ENCODE measurements at places on chromosomes 7 and 10. TPM values are rescaled to one million over a fixed set of nuclear protein-coding genes. Genes with fewer than 3 reads are reported as not detected.

DNA sequence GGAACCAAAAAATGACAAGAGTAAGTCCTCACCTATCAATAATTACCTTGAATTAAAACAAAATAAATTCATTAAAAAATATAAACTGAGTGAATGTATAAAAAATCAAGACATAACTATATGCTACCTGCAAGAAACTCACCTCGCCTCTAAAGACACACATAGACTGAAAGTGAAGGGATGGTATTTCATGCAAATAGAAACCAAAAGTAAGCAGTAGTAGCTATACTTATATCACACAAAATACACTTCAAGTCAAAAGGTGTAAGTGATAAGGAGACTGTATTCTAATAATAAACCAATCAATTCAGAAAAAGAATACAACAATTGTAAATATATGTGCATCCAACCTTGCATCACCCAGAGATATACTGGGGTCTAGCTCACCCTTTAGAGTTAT, 332.6 kb downstream of the SH2D4B start:
- H3K4me1 ChIP-seq = no peaks in the 10 kb centered on the region
- no peaks in the 10 kb centered on the region for H3K27me3 ChIP-seq
- H3K4me3 ChIP-seq = no peak overlapping the region

- no peak for DNase-seq
- H3K27ac ChIP-seq = no peak overlapping the region
- H3K27me3 ChIP-seq = no peaks in the 10 kb centered on the region
- no peaks in the 10 kb centered on the region for H3K4me1 ChIP-seq
- no peak overlapping the region for H3K4me3 ChIP-seq
Observed at GRCh38 chr10:107362306-107362705, 197.8 kb upstream of the SORCS1 start.

DNA sequence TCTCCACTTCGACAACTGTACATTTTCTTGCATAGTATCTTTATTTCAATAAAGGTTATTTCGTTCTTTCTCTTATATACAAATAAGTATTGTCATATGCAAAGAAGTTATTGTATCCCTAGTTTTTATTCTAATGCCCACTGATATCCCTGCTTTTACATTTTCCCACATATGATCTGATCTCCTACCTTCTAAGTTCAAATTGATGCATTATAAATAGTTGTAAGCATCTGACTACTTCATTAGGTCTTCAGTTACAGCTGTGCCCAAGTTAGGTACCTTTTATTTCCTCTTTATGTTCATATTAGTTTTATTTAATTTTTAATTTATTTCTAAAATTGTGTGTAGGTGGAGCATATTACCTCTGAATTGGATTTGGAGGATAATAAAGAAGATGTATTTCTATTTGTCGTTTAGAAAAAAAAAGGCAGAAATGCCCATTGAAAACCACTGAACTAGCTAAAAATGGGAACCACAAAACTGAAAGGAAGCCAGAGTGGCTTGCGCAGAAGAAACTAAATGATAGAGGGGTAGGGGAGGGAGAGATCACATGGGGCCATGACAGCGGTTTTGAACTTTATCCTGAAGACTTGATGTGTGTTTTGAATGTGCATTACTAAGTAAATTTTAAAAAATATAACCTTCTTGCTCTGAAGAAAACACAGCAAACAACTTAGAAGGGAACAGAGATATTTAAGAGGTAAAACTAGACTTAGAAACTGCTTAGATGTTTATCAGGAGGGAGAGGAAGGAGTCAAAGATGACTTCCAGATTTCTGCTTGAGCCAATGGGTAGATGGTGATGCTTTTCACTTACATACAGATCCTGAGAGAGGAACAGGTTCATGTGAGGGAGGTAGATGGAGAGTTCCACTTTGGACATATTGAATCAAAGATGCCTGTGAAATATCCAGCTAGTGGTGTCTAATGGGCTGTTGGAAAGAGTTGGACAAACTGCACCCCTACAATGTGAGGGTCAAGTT, 9.3 kb upstream of the ZC3HAV1L start:
- H3K27ac ChIP-seq = peak overlapping the region; percentile 79
- peak overlapping the region; percentile 57 for H3K4me3 ChIP-seq
- peak; percentile 63 for DNase-seq
- no peaks in the 10 kb centered on the region for H3K27me3 ChIP-seq
- H3K36me3 ChIP-seq = peaks cover 81% of the 10 kb centered on the region

GRCh38 chr7:12866207-12866606, 178.8 kb downstream of the ARL4A start:
- H3K4me3 ChIP-seq = no peak overlapping the region
- no peaks in the 10 kb centered on the region for H3K4me1 ChIP-seq
- H3K27ac ChIP-seq = no peak overlapping the region
- DNase-seq = no peak

- no peaks in the 10 kb centered on the region for H3K4me1 ChIP-seq
- no peak overlapping the region for H3K4me3 ChIP-seq
- H3K27ac ChIP-seq = no peak overlapping the region
- DNase-seq = no peak
Observed at GRCh38 chr7:13132314-13132713, 444.9 kb downstream of the ARL4A start.

- no peak overlapping the region for H3K27ac ChIP-seq
- H3K27me3 ChIP-seq = peaks cover 1% of the 10 kb centered on the region
- H3K4me3 ChIP-seq = no peak overlapping the region
- DNase-seq = peak; percentile 45
Observed at GRCh38 chr7:108114117-108114841, 15.9 kb downstream of the LAMB4 start.

DNA sequence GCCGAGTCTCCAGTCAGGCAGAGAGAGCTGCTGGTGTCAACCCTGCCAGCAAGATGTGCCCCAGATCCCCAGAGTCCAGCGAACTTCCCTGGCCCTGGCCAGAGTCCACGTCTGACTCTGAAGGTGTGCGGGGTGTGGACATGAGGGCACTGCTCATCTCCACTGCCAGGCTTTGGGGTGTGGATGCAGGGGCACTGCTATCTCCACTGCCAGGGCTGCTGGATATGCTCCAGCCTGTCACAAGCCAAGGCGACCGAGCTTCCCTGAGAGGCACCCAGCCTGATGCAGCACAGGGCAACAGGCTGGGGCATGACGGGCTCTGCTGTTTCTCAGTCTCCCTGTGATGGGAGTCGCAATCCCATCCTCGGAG, 596.8 kb downstream of the PTPRN2 start:
- no peaks in the 10 kb centered on the region for H3K27me3 ChIP-seq
- DNase-seq = no peak
- no peaks in the 10 kb centered on the region for H3K36me3 ChIP-seq
- no peak overlapping the region for H3K4me3 ChIP-seq

- peaks cover 23% of the 10 kb centered on the region for H3K4me1 ChIP-seq
- no peaks in the 10 kb centered on the region for H3K27me3 ChIP-seq
- DNase-seq = no peak
- peak overlapping the region; percentile 73 for H3K4me3 ChIP-seq
- no peak overlapping the region for H3K27ac ChIP-seq
- H3K36me3 ChIP-seq = no peaks in the 10 kb centered on the region
Observed at GRCh38 chr7:105268056-105268455, 120.7 kb downstream of the SRPK2 start.

- peaks cover 3% of the 10 kb centered on the region for H3K36me3 ChIP-seq
- H3K4me1 ChIP-seq = peaks cover 14% of the 10 kb centered on the region
- no peak overlapping the region for H3K27ac ChIP-seq
- H3K4me3 ChIP-seq = no peak overlapping the region
- no peak for DNase-seq
- no peaks in the 10 kb centered on the region for H3K27me3 ChIP-seq
Observed at GRCh38 chr7:96310110-96310509, 11.8 kb downstream of the SLC25A13 start.

DNA sequence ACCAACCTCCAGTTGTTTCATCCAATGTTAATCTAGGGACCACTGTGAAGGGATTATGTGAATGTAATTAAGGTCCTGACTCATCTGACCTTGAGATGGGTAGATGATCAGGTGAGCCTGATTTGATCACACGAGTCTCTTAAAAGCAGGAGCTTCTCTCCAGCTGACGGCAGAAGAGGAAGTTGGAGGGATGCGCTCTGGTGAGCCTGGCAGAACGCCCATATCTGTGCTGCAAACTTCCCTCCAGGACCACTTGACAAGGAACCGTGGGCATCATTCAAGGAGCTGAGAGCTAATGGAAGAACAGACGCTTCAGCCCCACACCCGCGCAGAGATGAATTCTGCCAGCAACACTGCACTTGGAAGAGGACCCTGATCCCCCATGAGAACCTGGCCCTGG, 642.4 kb downstream of the TNS3 start:
- H3K4me3 ChIP-seq = no peak overlapping the region
- H3K27me3 ChIP-seq = no peaks in the 10 kb centered on the region

GRCh38 chr7:149455175-149455950, 5.5 kb downstream of the ZNF777 start:
- peaks cover 29% of the 10 kb centered on the region for H3K36me3 ChIP-seq
- no peak overlapping the region for H3K4me3 ChIP-seq
- DNase-seq = peak; percentile 16
- H3K27ac ChIP-seq = no peak overlapping the region
- H3K27me3 ChIP-seq = no peaks in the 10 kb centered on the region

- peaks cover 28% of the 10 kb centered on the region for H3K27me3 ChIP-seq
- H3K27ac ChIP-seq = no peak overlapping the region
- no peak for DNase-seq
- H3K36me3 ChIP-seq = no peaks in the 10 kb centered on the region
Observed at GRCh38 chr7:130703851-130704250, 17.5 kb upstream of the TSGA13 start.

GRCh38 chr7:145655666-145656065, 460.9 kb upstream of the CNTNAP2 start:
- H3K36me3 ChIP-seq = no peaks in the 10 kb centered on the region
- DNase-seq = no peak
- H3K27ac ChIP-seq = no peak overlapping the region
- no peaks in the 10 kb centered on the region for H3K4me1 ChIP-seq

GRCh38 chr7:116851175-116851574, 11.2 kb upstream of the CAPZA2 start:
- H3K4me3 ChIP-seq = no peak overlapping the region
- H3K36me3 ChIP-seq = no peaks in the 10 kb centered on the region
- no peak overlapping the region for H3K27ac ChIP-seq
- peaks cover 27% of the 10 kb centered on the region for H3K27me3 ChIP-seq

DNA sequence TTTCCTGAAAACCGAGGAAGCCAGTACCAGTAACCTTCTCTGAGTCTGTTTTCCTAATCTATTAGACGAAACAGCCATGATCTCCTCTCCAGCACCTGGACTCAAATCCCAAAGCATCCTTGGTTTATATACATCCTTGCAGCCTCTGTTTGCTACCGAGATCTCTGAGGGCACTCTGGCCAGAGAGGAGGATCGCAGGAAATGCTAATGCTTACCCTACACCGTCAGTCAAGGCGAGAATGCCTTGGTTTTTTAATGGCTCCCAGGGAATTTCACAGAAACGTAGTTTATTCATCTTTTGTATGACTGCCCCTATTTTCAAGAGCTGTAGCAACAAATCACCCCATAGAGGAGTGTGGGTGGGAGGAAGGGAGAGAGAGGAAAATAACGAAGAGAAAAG, 91.5 kb upstream of the CALN1 start:
- no peak overlapping the region for H3K4me3 ChIP-seq
- no peaks in the 10 kb centered on the region for H3K4me1 ChIP-seq
- no peaks in the 10 kb centered on the region for H3K27me3 ChIP-seq
- H3K27ac ChIP-seq = no peak overlapping the region

DNA sequence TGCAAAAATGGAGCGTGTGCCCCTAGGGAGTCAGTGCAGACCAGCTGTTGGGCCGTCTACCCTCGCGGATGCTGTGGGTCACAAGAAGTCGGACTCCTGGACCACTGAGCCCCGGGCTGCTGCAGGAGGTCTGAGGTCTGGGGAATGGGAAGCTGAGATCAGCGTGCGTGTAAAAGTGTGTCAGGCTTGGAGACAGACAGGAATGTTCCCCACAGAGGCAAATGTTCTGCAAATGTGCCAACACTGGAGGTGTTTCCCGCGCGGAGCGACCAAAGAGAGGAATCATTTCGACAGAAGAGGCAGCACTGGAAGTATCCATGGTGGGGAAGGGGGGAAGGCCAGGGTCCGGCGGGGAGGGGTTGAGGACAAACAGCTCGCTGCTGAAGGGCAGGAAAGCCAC, 643.8 kb upstream of the MGMT start:
- no peaks in the 10 kb centered on the region for H3K4me1 ChIP-seq
- no peak overlapping the region for H3K27ac ChIP-seq
- H3K27me3 ChIP-seq = no peaks in the 10 kb centered on the region
- H3K36me3 ChIP-seq = no peaks in the 10 kb centered on the region

DNA sequence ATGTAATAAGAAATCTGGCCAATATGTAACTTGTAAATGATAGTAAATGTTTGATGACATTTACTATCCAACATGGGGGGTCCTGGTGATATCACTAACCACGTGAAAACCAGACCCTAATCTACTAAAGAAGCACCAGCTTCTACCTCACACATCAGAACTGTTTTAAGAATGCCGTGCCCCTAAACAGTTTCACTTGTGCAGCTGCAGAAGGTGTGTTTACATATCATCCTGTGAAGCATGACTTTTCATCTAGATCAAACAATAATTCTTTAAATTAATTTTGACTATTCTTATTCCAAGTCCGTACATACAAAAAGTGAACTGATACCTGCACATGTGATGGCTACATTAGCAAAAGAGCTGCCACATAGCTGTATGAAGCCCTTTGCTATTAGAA, 61.0 kb downstream of the STEAP1B start:
- DNase-seq = no peak
- H3K36me3 ChIP-seq = no peaks in the 10 kb centered on the region
- H3K27ac ChIP-seq = no peak overlapping the region
- peaks cover 19% of the 10 kb centered on the region for H3K27me3 ChIP-seq
- no peak overlapping the region for H3K4me3 ChIP-seq
- H3K4me1 ChIP-seq = peaks cover 3% of the 10 kb centered on the region

Gene GCK
- total RNA-seq = not detected

Gene STN1
- total RNA-seq = 48.8 TPM

Gene FKBP6
- total RNA-seq = not detected

Gene SPDYE16
- 0.18 TPM for total RNA-seq

Gene MRC1
- total RNA-seq = not detected

Gene PON1
- not detected for total RNA-seq

Gene SUN3
- total RNA-seq = not detected

Gene DPP6
- not detected for total RNA-seq

Gene CYP51A1
- total RNA-seq = 36.4 TPM

Gene SPOCK2
- 261 TPM for total RNA-seq

Gene HOXA3
- not detected for total RNA-seq

Gene WEE2
- not detected for total RNA-seq

Gene NXPH1
- not detected for total RNA-seq

Gene CPA2
- not detected for total RNA-seq
